Progenitor cell of endocrine pancreas (in vitro differentiated cells): ENCODE measurements at places on chromosomes 3 and 15.
A peak's percentile ranks its signal among the peaks of the same experiment; 100 is the strongest.

GRCh38 chr3:71067977-71068654, 515.4 kb downstream of the FOXP1 start:
- no peak for DNase-seq

- DNase-seq, result no peak
Observed at GRCh38 chr3:164208821-164209220, 869.5 kb downstream of the SI start.

DNA sequence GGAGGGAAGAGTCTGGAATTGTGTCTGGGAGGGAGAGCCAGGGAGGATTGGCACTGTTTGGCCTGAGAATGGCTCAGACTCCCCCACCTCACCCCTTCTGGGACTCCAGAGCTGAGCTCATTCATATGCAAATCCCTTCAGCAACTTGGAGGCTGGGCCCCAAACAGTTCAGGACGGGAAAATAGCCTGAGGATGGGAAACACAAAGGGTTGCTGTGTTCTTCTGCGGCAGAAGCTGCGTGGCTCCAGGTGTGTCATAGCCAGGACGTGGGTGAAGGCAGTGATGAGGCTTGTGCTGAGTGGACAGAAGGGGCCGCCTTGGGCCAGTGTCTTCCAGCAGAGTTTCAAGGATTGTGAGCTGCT, 16.6 kb downstream of the MASP1 start:
- DNase-seq, result peak; percentile 11

GRCh38 chr15:39131609-39132008, 449.3 kb upstream of the THBS1 start:
- DNase-seq, result no peak

DNA sequence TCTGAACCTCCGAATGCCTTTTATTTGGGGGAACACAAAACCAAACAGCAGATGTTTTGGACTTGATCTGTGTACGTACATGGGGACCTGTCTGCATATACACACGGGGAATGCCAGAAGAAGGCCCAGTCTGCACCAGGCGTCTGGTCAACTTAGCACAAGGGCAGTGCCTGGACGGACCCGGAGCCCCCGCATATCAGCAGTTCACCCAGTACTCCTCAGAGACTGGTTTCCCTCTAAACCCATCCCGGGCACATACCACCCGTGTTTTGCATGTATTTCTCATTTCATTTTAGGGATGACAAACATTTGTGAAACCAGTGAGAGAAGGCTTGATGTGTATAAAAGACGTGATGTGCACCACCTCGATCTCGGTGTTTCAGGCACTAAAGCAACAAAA, 49.7 kb downstream of the KLHL25 start:
- DNase-seq, result no peak

DNA sequence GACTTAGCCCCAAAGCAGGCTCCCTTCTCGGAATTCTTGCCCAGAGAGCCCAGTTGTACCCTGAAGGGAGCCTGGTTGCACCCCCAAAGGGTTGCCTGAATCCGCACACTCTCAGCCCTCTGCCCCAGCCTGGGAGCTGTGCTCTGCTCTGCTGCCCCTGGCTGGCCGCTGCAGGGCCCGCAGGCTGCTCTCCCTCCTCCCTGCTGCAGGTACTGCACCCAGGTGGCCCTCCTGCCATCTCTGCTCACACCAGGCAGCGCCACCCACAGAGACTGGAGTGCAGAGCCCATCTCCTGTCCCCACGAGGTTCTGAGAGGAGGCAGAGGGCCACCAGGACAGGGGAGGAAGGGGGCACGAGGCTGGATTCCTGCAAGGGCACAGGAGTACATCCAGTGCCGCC, 134.2 kb upstream of the NSMCE3 start:
- DNase-seq, result no peak

- no peak for DNase-seq
Observed at GRCh38 chr15:58555162-58556027, 123.6 kb downstream of the LIPC start.

- DNase-seq, result no peak
Observed at GRCh38 chr3:104879919-104880318, 486.8 kb upstream of the ALCAM start.
